ENCODE measurements at places on chromosomes 13 and 19.

DNA sequence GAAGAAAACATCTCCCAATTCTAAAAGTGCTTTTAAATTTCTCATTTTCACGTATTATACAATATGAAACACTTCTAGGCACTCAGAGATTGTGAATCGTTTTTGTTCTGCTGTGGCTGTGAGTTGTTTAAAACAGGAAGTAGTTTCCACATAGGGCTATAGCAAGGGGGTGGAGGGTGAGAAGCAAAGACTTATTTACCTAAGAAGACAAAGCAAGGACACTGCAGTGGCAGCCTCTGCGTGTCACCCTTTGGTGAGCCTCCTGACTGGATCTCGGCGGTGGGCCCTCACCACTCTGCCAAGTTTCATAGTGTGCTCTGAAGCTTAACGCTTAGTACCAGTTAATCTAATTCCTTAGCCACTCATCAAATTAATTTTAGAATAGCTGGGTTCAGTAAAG, 56.8 kb downstream of the TNFSF13B start:
- no peak overlapping the region for H3K4me3 ChIP-seq
- peaks cover 3% of the 10 kb centered on the region for H3K27me3 ChIP-seq
- peaks cover 5% of the 10 kb centered on the region for H3K36me3 ChIP-seq
- no peak overlapping the region for H3K27ac ChIP-seq

- no peak for DNase-seq
- H3K4me3 ChIP-seq, result peak overlapping the region; percentile 89
- peaks cover 51% of the 10 kb centered on the region for H3K4me1 ChIP-seq
- no peaks in the 10 kb centered on the region for H3K27me3 ChIP-seq
- peak overlapping the region; percentile 79 for H3K27ac ChIP-seq
- peaks cover 7% of the 10 kb centered on the region for H3K36me3 ChIP-seq
These were observed 2.7 kb downstream of the EGLN2 start for GRCh38 chr19:40801426-40802299.

GRCh38 chr19:53942001-53942786, 20.5 kb upstream of the CACNG8 start:
- DNase-seq, result peak; percentile 23
- no peak overlapping the region for H3K27ac ChIP-seq
- H3K36me3 ChIP-seq, result no peaks in the 10 kb centered on the region
- H3K4me1 ChIP-seq, result no peaks in the 10 kb centered on the region
- H3K4me3 ChIP-seq, result no peak overlapping the region

GRCh38 chr19:8001995-8002849, 3.2 kb downstream of the ELAVL1 start:
- peak; percentile 87 for DNase-seq
- H3K4me3 ChIP-seq, result peak overlapping the region; percentile 81
- peak overlapping the region; percentile 78 for H3K27ac ChIP-seq
- H3K36me3 ChIP-seq, result peaks cover 5% of the 10 kb centered on the region
- H3K27me3 ChIP-seq, result no peaks in the 10 kb centered on the region
- H3K4me1 ChIP-seq, result peaks cover 29% of the 10 kb centered on the region
